Lung (tissue), 17 donors: ENCODE measurements at places on chromosomes 7 and 10.

DNA sequence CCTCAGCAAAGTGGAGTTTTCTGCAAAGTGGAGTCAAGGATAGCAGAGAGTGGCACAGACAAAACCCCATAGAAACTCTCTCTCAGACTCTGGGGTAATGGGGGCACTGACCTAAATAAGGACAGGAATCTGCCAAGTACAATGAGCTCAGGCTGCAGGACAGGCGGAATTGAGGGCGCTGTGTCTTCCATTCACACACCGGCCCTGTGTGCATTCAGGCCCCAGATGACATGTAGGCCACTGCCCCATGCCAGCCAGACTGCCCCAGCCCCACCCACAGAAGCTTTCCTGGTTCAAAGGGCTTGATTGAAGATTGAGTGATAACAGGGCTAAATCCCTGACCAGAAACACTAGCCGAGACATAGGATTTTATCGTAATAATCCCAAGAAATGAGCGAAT is 52.7 kb downstream of the EEPD1 start:
- no peak for DNase-seq

GRCh38 chr7:116509982-116510579 is 10.5 kb downstream of the CAV2 start:
- no peak for DNase-seq

GRCh38 chr7:13312307-13312706 is 624.9 kb downstream of the ARL4A start:
- DNase-seq: no peak

DNA sequence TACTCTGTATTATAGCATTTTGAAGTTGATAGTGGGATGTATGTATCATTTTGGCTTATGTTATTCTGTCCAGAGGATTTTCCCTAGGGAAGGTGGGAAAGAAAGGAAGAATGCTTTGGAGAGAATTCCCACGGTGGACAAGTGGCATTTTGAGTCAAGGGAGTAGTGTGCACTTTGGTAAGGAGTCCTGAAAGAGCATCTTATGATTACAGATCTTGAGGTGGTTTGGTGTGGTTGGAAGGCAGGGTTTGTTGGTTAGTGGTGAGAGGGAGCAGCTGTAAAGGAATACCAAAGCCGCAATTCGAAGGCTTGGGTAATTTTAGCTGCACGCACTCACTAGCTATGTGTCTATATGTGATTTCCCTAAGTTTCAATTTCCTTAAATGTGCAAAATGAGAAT is 16.1 kb downstream of the CCSER2 start:
- no peak for DNase-seq

DNA sequence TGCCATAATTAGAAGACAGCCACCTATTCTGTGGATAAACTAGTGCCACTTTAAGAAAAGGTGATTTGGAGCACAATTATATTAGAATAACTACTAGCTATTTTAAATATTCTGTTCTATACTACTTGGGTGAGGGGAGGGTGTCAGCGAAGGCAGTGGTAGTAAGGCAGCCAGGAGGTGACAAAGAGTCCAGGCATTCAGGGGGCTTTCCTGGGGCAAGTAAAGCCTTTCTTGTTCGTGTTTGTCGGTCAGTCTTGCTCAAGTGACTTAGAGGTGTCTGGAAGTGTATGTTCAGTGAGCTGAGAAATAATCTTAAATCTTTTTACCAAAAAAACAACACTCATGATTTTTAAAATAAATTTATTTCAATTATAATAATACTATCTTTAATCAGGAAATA is 34.4 kb downstream of the ADD3 start:
- no peak for DNase-seq

- DNase-seq: no peak
Measured at GRCh38 chr10:101258179-101258885, 29.1 kb upstream of the LBX1 start.

GRCh38 chr10:97796651-97797050 is 24.9 kb upstream of the SFRP5 start:
- DNase-seq: no peak

GRCh38 chr10:96491303-96491702 is 22.4 kb downstream of the TLL2 start:
- no peak for DNase-seq

DNA sequence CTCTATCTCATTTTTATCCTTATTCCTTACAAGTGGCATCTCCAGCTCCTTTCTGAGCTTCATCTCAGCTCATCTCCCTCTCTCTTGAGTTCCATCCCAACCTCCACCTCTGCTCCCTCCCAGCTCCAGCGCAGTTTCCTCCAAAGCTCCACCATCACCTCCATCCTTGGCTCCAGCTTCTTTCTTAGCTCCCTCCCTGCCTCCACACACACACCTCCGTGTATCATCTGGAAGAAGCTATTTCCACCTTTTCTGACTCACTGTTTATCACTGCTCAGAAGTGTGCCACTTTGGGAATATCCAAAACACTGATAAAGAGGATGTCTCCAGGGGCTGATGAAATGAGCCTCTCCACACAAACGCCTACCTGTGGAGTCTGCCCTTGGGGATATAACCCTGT is 481.4 kb downstream of the PTPRN2 start:
- DNase-seq: no peak

- no peak for DNase-seq
Measured at GRCh38 chr7:142856565-142857245, 1.8 kb downstream of the EPHB6 start.
